ENCODE measurements at places on chromosomes 13 and 19.

DNA sequence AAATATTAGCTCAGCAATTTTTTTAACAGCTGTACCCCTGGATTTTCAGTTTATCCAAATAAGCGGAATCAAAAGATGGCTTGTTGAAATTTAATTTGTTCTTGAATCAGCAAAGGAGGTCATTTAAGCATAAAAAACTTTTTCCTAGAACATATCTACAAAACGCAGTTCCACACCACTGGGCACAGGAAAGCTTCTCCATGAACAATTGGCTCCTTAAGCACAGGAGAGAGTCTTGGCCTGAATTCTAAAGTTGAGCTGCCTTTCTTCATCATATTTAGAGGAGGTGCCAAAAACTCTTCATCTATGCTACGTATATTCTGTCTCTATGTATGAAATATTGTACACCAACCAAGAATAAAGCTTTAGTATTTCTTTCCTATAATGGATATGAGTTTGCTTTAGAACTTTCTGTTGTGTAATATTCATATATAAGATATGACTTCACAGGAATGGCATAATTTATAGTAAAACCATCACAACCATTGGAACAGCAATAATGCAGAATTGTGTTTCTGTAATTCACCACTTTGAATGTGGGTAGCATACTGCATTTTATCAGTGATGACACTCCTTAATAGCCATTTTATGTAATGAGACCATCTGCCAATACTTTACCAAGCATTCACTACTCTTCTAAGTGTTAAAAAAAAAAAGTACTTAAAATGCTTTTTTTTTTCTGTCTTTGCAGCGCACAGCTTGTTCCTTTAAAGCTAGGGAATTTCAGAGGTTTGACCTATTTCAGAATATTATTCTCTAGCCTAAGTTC lies 263.7 kb downstream of the SLITRK6 start:
- no peak for DNase-seq

GRCh38 chr13:71870100-71870499 lies 3.1 kb upstream of the DACH1 start:
- no peak for DNase-seq

- no peak for DNase-seq
Observed at GRCh38 chr13:80224468-80224867, 116.5 kb downstream of the SPRY2 start.

GRCh38 chr19:16359074-16359473 lies 34.4 kb downstream of the KLF2 start:
- DNase-seq, result no peak

- DNase-seq, result no peak
Observed at GRCh38 chr13:113207460-113207859, 1.0 kb downstream of the PCID2 start.

- DNase-seq, result no peak
Observed at GRCh38 chr13:31764556-31764955, 25.2 kb downstream of the RXFP2 start.

DNA sequence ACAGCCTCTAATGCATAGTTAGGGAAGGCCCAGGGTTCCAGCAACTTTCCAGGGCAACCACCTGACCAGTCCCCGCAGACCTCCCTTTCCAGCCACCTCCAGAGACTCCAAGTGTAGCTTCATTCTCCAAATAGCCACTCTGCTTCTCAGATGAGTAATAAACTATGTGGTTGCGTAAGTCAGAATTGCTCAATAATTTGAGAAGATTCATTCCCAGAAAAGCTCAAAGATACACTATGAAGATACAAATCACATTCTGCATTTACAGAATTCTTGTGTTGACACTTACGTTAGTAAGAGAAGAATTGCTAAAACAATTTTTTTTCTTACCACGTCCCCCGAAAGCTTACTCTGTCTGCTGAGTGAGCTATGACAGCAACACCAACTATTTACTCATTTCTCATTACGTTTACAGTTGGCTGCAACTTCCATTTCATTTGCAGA lies 8.2 kb upstream of the LATS2 start:
- no peak for DNase-seq

DNA sequence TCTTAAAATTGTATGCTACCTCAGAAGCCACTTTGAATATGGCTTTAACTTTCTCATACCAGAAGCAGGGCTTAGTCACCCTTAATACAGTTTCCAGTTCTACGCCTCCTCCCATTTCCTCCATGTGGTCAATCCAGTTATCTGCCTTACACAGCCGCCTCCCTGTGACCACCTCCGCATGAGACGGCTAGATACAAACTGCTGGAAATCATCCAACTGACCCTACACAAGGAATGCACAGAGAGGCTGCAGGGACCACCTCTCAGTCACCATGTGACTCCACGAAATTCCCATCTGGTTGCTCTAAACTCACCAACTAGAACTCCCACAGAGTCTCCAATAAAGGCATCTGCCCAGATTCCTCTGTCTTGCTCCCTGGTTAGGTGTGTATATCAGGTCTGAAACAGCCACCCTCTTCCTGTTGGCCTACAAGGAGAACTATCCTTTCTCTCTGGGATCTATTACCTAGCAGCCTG lies 6.8 kb downstream of the ZNF564 start:
- DNase-seq, result no peak

GRCh38 chr13:50141375-50141975 lies 126.2 kb downstream of the KCNRG start:
- DNase-seq, result no peak

All from T-helper 2 cell (primary cell).